ENCODE measurements at places on chromosomes 7 and 10.

DNA sequence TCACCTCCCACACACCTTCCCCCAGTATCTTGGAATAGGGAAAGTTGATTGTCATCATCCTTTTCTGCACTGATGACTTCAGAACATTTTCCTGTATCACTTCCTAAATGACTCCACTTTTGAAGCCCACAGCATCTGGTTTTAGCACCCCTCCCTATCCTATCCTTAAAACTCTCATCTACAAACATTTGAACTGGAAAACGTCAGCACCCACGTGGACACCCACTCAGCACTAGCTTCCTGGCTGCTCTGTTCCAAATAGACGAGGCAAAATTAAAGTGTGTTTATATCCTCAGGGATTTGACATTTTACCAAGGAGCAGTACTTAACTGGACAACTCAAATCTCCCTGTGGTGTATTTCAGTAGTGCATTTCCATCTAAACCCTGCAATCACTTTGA, 73.9 kb downstream of the REEP3 start:
- H3K27ac ChIP-seq = no peak overlapping the region
- no peak for DNase-seq
- H3K4me3 ChIP-seq = no peak overlapping the region
- peaks cover 21% of the 10 kb centered on the region for H3K36me3 ChIP-seq
- H3K4me1 ChIP-seq = no peaks in the 10 kb centered on the region

- no peak for DNase-seq
- H3K27me3 ChIP-seq = no peaks in the 10 kb centered on the region
- H3K4me3 ChIP-seq = no peak overlapping the region
- no peak overlapping the region for H3K27ac ChIP-seq
- no peaks in the 10 kb centered on the region for H3K4me1 ChIP-seq
Observed at GRCh38 chr7:127066974-127067373, 185.8 kb downstream of the GRM8 start.

- H3K27ac ChIP-seq = no peak overlapping the region
- no peaks in the 10 kb centered on the region for H3K27me3 ChIP-seq
- H3K4me1 ChIP-seq = no peaks in the 10 kb centered on the region
- DNase-seq = no peak
- H3K4me3 ChIP-seq = no peak overlapping the region
Observed at GRCh38 chr7:125195156-125195555, 265.5 kb upstream of the POT1 start.

GRCh38 chr7:12941512-12941911, 254.1 kb downstream of the ARL4A start:
- H3K27me3 ChIP-seq = peaks cover 10% of the 10 kb centered on the region
- peaks cover 2% of the 10 kb centered on the region for H3K36me3 ChIP-seq
- H3K4me3 ChIP-seq = no peak overlapping the region
- H3K27ac ChIP-seq = no peak overlapping the region
- no peak for DNase-seq

DNA sequence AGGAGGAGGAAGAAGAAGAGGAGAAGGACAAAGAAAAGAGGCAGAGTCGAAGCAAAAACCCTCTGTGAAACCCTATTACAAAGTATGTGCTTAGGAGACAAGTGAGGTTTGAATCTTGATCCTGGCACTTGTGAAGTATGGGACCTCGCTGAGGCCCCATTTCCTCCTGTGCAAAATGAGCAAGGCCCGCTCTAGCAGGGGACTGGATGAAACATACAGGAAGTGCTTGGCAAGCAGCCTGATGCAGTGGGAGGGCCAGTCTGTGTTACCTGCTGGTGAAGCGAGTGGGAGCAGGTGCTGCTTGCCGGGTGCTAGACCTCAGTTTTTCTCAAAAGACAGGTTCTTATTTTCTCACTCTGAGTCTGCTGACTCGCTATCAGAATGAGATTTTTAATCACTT, 150.4 kb downstream of the JCAD start:
- H3K4me1 ChIP-seq = no peaks in the 10 kb centered on the region
- DNase-seq = no peak
- H3K36me3 ChIP-seq = no peaks in the 10 kb centered on the region
- peaks cover 6% of the 10 kb centered on the region for H3K27me3 ChIP-seq

GRCh38 chr7:130346177-130346905, 1.7 kb downstream of the CPA5 start:
- H3K4me3 ChIP-seq = no peak overlapping the region
- no peak overlapping the region for H3K27ac ChIP-seq
- H3K4me1 ChIP-seq = no peaks in the 10 kb centered on the region

DNA sequence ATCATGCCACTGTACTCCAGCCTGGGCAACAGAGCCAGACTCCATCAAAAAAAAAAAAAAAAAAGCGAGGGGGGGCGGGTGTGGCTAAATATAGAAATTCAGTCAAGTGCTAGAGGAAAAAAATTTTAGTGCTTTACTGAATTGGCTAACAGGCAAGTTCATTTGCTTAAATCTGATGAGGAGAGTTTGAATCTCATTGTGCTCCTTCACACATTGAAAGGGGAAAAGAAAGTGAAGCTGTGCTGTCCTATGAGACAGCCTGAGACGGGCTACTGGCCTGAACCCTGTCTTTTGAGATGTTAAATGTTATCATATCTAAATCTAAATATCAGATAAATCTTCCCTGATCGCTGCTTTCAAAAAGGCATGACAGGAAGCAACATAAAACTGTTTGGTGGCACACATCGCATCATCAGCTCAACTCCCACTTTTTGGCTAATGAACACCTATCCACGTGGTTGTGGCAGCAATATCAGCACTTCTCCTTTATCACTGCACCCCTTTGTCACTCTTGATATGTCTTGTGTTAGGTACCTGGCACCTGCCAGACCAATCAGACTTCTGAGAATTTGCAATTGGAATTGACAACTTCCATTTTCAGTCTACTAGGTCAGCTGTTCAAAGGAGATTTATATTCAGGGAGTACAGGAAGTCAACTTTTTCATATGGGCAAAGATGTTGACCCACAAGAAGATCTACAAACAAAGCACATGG, 14.0 kb upstream of the IFIT1B start:
- H3K36me3 ChIP-seq = no peaks in the 10 kb centered on the region
- no peak for DNase-seq
- peaks cover 2% of the 10 kb centered on the region for H3K27me3 ChIP-seq
- peak overlapping the region; percentile 18 for H3K4me3 ChIP-seq
- H3K27ac ChIP-seq = peak overlapping the region; percentile 28
- H3K4me1 ChIP-seq = peaks cover 8% of the 10 kb centered on the region

GRCh38 chr7:117134411-117134810, 181.1 kb downstream of the ST7 start:
- no peak overlapping the region for H3K4me3 ChIP-seq
- peaks cover 10% of the 10 kb centered on the region for H3K4me1 ChIP-seq
- DNase-seq = no peak
- H3K27ac ChIP-seq = no peak overlapping the region
- H3K27me3 ChIP-seq = no peaks in the 10 kb centered on the region
- H3K36me3 ChIP-seq = peaks cover 9% of the 10 kb centered on the region

GRCh38 chr7:73742338-73742752, 3.7 kb upstream of the ABHD11 start:
- H3K27ac ChIP-seq = peak overlapping the region; percentile 87
- H3K27me3 ChIP-seq = no peaks in the 10 kb centered on the region
- peak overlapping the region; percentile 24 for H3K4me3 ChIP-seq
- H3K36me3 ChIP-seq = no peaks in the 10 kb centered on the region
- H3K4me1 ChIP-seq = peaks cover 19% of the 10 kb centered on the region

GRCh38 chr10:101139421-101139911, 8.4 kb downstream of the TLX1 start:
- H3K27ac ChIP-seq = no peak overlapping the region
- peaks cover 11% of the 10 kb centered on the region for H3K4me1 ChIP-seq
- peaks cover 41% of the 10 kb centered on the region for H3K27me3 ChIP-seq
- H3K36me3 ChIP-seq = no peaks in the 10 kb centered on the region

DNA sequence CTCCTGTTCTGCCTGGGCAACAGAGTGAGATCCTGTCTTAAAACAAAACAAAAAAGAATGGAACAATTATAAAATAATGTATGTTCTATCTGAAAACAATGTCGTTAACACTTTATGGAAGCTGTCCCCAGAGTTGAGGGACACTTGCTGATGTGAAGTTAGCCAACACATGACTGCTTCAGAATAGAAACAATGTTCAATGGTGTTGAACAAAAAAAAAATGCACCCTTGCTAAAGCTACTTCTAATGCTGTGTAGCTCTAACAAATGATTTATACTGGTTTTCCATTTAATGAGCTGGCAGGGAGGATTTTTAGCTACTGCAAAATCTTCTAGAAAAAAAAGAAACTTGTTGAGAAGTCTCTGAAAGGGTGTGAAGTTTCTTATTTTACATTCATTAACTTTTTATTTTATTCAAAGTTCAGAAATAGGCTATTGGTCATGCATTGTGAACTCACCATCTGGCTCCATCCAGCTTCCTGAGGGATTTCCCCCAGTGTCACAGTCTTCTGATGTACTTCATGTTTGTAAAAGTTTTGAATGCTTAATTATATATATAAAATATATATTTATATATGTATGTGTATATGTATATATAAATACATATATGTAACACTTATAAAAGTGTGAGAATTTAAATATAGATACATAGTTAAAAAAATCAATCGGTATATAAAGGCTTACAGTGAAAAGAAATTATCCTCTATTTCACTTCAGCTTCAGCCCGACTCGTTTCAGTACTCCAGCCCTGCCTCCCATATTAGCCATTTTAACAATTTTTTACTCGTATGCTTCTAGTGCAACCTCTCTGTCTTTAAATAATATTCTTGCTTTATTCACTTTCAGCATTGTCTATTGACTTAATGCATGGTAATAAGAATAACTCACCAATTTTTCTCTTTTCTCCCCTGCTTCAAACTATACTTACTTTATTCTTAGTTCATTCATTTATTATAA, 35.0 kb downstream of the HDAC9 start:
- DNase-seq = no peak
- peaks cover 52% of the 10 kb centered on the region for H3K4me1 ChIP-seq
- no peaks in the 10 kb centered on the region for H3K27me3 ChIP-seq
- peaks cover 4% of the 10 kb centered on the region for H3K36me3 ChIP-seq

DNA sequence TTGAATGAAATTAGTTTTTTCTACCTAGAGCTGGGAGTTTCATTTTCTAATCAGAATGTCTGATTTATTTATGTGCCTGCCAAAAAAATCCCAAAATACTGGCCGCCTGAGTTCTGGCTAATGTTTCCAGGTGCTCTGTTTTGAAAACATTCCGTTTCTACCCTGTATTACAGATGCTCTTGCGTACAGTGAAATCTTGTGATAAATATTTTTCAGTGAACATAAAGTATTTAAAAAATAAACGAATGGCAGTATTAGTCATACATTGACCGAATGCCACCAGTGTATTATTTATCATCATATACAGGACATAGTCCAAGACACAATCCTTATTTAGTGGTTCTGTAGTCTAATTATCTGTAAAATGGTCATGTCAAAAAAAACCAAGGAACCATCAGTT, 102.8 kb downstream of the KAT6B start:
- no peak for DNase-seq
- no peak overlapping the region for H3K27ac ChIP-seq
- peaks cover 14% of the 10 kb centered on the region for H3K4me1 ChIP-seq
- H3K36me3 ChIP-seq = peaks cover 7% of the 10 kb centered on the region
- H3K27me3 ChIP-seq = no peaks in the 10 kb centered on the region

- H3K4me3 ChIP-seq = peak overlapping the region; percentile 63
- H3K4me1 ChIP-seq = peaks cover 2% of the 10 kb centered on the region
- no peak for DNase-seq
- no peak overlapping the region for H3K27ac ChIP-seq
- H3K27me3 ChIP-seq = peaks cover 18% of the 10 kb centered on the region
Observed at GRCh38 chr7:191105-191980, 1.0 kb upstream of the FAM20C start.

DNA sequence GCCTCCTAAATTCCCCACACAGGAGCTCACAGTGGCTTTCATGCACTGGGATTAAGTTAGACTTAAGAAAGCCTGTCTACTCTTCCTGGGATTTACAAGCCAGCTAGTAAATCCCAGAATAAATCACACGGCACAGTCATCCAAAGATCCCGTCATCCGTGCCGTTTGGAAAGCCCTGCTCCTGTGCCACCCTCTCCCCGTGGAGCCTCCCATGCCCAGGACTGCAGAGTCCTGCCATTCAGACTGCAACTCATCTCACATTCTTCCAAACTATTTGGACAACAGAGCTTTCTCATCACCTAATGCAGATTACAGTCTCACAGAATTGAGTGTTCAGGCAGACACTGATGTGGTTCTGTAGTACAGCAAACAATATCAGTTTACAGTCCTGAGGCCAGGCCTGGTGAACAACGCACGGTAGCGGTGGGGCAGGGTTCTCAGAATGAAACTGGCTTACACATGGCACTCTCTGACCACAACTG, 166.5 kb downstream of the EGFR start:
- H3K36me3 ChIP-seq = no peaks in the 10 kb centered on the region
- H3K4me3 ChIP-seq = no peak overlapping the region
- H3K27ac ChIP-seq = no peak overlapping the region
- DNase-seq = no peak
- peaks cover 9% of the 10 kb centered on the region for H3K27me3 ChIP-seq

DNA sequence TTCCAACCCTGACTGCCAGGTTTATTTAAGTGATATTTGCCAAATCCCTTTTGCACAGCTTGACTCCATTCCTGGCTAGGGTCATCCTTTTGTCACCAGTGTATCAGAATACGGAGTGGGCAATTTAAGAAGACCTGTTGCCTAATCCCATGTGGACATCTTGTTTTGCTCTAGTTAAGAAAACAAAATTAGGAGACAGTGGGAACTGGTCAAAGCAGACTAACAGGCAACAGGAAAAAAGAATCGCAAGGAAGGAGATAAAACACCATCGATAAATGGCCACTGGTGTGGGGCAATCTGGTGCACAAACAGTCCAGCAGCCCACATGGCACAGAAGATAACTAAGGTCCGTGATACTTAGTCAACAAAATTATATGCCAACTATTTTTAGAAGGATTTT, 21.4 kb downstream of the KDM7A start:
- H3K4me3 ChIP-seq = no peak overlapping the region
- H3K4me1 ChIP-seq = peaks cover 41% of the 10 kb centered on the region
- H3K36me3 ChIP-seq = peaks cover 12% of the 10 kb centered on the region
- H3K27me3 ChIP-seq = no peaks in the 10 kb centered on the region
- H3K27ac ChIP-seq = no peak overlapping the region
- no peak for DNase-seq

GRCh38 chr10:129171812-129172211, 295.2 kb upstream of the MGMT start:
- DNase-seq = no peak
- H3K4me1 ChIP-seq = no peaks in the 10 kb centered on the region
- H3K4me3 ChIP-seq = no peak overlapping the region
- H3K27me3 ChIP-seq = peaks cover 4% of the 10 kb centered on the region

GRCh38 chr7:40356871-40357709, 222.3 kb downstream of the SUGCT start:
- no peak overlapping the region for H3K27ac ChIP-seq
- no peak for DNase-seq
- H3K36me3 ChIP-seq = peaks cover 1% of the 10 kb centered on the region
- no peak overlapping the region for H3K4me3 ChIP-seq
- H3K27me3 ChIP-seq = no peaks in the 10 kb centered on the region

- DNase-seq = no peak
- H3K4me1 ChIP-seq = peaks cover 8% of the 10 kb centered on the region
- H3K27me3 ChIP-seq = no peaks in the 10 kb centered on the region
- H3K36me3 ChIP-seq = no peaks in the 10 kb centered on the region
- H3K4me3 ChIP-seq = no peak overlapping the region
Observed at GRCh38 chr10:60735244-60735643, 43.0 kb upstream of the CDK1 start.

GRCh38 chr7:105307163-105307672, 81.5 kb downstream of the SRPK2 start:
- no peak for DNase-seq
- no peak overlapping the region for H3K27ac ChIP-seq

GRCh38 chr10:131652438-131653139, 248.2 kb upstream of the PPP2R2D start:
- no peaks in the 10 kb centered on the region for H3K4me1 ChIP-seq
- H3K27ac ChIP-seq = no peak overlapping the region
- peaks cover 9% of the 10 kb centered on the region for H3K27me3 ChIP-seq
- no peak overlapping the region for H3K4me3 ChIP-seq
- H3K36me3 ChIP-seq = no peaks in the 10 kb centered on the region

GRCh38 chr7:92720604-92721350, 115.6 kb downstream of the CDK6 start:
- H3K4me1 ChIP-seq = peaks cover 8% of the 10 kb centered on the region
- H3K27me3 ChIP-seq = no peaks in the 10 kb centered on the region
- DNase-seq = no peak
- H3K27ac ChIP-seq = no peak overlapping the region
